NCI-H1105 (cell line): ENCODE measurements at places on chromosomes 13 and 19.

- DNase-seq, result no peak
Measured at GRCh38 chr19:34788074-34788473, 15.1 kb upstream of the ZNF599 start.

DNA sequence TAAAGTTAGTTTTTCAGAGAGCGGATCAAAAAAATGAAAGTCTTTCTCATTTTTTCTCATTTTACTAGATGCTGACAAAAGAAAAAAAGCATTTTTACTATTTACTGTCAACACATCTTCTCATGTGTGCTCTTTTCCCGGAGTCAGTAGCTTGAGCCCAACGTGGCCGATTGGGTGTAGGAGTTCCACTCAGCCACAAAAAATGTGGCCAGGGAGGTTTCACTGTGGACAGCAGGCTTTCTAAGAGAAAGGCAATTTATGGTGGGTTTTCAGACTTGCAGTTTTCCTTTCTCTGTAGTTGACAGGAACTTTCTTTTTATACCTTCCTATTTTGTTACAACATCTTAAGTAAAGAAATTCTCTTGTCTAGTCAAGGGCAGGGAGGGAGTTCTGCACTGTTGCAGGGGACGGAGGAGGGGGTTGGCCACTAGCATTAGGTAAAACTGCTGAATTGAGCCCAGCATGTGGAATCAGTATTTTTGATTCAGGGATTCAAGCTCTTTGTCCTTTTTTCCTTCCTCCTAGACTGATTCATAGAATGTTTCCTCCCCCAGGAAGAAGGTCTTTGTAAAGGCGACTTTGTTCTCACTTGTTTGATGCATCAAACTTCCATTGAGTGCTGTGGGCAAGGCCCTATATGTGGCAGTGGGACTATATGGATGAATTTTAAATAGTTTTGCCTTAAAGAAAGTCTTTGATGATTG lies 123.1 kb downstream of the B3GLCT start:
- DNase-seq, result no peak

GRCh38 chr19:15379999-15380647 lies 536 bp upstream of the AKAP8 start:
- DNase-seq, result peak; percentile 78

DNA sequence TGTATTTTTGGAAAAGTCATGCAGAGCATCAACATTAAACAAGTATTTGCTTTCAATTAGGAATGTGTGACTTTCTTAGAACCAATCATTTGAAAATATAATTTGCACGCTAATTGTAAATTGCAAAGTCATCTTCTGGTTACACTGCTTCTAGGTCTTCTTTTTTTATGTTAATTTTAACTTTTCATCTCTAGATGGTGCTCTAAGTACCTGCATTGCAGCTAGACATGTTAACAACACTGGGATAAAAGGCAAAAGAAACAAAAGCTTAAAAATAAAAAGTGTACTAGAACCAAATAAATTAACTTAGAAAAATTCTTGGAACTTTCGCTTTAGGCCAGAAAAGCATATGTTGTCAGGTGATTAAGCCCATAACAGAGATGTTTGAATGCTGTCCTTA lies 2758.2 kb downstream of the PCDH9 start:
- DNase-seq, result peak; percentile 59

GRCh38 chr13:106619688-106620555 lies 52.0 kb upstream of the ARGLU1 start:
- peak; percentile 80 for DNase-seq

GRCh38 chr19:10120538-10121189 lies 965 bp upstream of the EIF3G start:
- no peak for DNase-seq

- no peak for DNase-seq
Measured at GRCh38 chr19:45437328-45437727, 13.6 kb upstream of the ERCC1 start.

DNA sequence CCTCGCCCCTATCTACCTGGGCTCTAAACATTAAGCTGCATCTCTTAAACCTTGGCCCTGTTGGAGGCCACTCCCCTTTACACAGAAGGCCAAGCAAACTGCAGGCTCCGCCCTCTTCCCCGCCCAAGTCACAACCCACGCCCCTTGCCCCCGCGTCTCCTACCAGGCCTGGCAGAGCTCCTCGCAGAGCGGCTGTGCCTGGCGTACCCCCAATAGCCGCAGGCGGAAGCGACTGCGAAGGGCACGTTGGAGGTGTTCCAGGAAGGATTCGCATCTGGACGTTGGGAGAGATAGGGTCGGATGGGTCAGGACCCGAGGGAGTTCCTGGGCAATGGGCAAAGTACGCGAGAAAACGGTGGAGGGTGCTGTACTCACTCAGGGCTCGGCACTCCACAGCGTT lies 5.9 kb downstream of the RTBDN start:
- peak; percentile 45 for DNase-seq

GRCh38 chr19:11179716-11180297 lies 17.5 kb downstream of the KANK2 start:
- no peak for DNase-seq

DNA sequence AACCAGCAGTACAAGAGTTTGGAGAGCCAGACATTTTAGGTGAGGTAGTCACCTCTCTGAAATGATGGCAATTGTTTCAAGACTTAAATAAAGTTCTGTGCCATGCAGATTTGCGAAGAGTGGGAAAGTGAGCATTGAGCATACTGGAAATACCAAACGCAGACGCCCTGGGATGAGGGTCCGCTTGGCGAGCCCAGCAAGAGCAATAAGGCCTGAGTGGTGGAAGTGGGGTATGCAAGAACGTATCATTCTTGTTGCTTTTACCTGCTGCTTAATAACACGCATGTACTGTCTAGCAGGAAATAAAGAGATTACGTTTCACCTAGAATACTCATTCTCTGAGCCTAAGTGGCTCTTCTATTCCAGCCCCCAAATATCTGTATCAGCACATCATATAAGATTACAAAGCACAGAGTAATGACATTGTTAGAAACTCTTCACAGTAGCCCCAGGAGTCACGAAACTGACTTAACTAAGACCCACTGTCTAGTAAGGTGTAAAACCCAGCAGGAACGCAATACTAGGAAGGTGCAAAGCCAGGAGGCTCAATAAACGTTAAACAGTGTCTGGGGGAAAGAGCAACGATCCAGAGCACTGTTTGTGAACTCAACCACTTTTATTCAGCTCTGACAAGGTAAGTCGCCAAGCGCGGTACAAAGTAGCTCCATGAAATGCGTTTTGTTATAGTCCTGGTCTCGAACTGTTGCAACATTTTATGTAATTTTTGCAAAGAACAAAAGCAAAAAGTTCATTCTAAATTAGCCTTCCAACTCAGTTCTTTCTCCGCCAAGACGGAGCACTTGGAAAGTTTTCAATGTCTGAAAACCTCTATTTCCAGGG lies 1.2 kb downstream of the RCBTB2 start:
- no peak for DNase-seq

- DNase-seq, result no peak
Measured at GRCh38 chr13:20193162-20193906, 596 bp upstream of the GJB2 start.

GRCh38 chr19:1182727-1183126 lies 8.7 kb upstream of the SBNO2 start:
- DNase-seq, result no peak

GRCh38 chr13:26062853-26063444 lies 11.1 kb upstream of the SHISA2 start:
- DNase-seq, result no peak

- no peak for DNase-seq
Measured at GRCh38 chr19:33714149-33714548, 82.5 kb upstream of the KCTD15 start.

- no peak for DNase-seq
Measured at GRCh38 chr13:30966101-30966500, 33.6 kb downstream of the TEX26 start.

DNA sequence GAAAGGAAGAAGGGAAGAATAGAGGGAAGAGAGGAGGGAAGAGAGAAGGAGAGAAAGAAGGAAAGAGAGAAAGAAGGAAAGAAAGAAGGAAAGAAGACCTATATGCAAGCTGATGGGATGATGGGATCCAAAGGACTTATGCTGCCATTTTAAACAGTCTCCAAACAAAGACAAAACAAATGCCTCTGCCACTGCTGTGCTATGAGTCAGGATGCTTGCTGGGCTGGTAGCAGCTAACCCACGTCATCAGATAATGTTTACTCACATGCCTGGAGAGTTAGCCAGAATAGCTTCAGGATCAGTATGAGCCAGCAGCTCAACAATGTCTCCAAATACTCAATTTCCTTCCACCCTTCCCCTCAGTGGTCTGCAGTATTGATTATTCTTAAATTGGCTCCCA lies 12.0 kb upstream of the ZNF274 start:
- DNase-seq, result no peak

- DNase-seq, result peak; percentile 93
Measured at GRCh38 chr19:43474986-43475705, 9.7 kb upstream of the LYPD3 start.

DNA sequence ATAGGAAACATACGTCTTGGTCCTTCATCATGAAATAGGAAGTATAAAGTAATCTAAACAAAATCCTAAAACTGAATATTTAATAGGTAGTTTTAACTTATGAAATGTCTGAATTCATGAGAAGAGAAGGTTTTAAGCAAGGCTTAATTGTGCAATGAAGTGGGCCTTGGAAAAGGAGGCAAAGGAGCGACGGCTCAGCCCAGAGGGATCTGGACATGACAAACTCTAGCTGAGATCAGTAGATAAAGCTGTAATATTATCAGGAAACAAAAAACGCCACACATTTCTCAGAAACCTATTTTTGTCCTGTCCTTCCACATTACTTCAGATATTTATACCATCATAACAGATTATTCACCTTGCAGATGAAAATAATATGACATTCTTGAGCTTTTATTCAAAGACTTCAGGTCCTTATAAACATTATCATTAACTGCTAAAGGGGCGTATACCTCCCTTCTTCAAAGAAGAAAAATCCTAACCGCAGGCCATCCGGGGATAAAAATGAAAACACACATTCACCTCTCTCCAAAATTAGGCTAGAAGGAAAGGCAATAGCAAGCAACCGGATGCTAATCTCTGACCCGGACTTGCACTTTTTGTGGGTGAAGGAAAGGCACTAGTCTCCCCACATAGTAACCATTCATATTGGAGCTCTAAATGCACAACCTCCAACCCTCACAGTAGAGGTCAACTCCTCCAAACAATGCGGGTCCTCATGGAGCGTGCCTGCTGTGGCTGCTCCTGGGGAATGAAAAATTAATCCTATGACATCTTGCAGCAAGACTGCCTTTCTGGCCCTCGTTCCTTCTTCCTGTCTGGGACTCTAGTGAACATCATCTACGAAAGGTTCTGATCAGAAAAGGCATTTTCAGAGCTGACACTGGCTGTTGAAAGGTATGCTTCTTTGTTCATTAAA lies 108.8 kb downstream of the TBC1D4 start:
- DNase-seq, result no peak

GRCh38 chr13:61024046-61024445 lies 391.6 kb downstream of the PCDH20 start:
- no peak for DNase-seq
